AG09319 (cell line): ENCODE measurements at places on chromosomes 6 and 20.

- peak; percentile 73 for DNase-seq
Observed at GRCh38 chr20:40868551-40869217, 159.9 kb upstream of the TOP1 start.

- DNase-seq, result no peak
Observed at GRCh38 chr6:170367241-170367640, 60.7 kb downstream of the FAM120B start.

GRCh38 chr6:134046054-134046453 is 6.4 kb downstream of the SLC2A12 start:
- no peak for DNase-seq

DNA sequence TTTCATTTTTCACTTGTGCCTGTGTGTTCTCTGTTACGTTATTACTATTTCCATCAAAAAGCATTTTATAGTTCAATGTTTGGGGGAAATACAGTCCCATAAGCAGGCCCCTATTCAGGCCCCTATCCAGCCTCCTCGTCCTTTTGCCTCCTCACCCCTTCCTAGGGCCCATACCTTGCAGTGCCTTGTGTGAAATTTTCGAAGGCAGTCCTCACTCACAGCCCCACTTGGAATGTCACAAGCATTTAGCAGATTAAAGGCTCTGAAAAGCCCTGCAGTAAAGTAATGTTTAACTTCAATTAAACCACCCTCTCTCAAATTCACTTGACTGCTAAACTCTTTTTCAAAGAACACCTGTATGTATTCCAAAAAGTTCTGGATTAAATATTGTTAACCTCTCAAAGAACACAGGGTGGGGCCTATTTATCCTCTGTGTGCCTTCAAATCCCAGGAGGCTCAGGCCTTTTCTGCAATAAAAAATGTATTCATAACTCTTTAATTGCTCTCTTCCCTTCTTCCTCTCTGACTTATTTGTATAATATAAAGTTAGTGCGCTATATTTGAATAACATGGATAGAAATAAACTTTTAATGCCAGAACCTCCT is 202.5 kb downstream of the FOXA2 start:
- DNase-seq, result no peak

GRCh38 chr6:89348372-89348771 is 4.2 kb downstream of the UBE2J1 start:
- no peak for DNase-seq

GRCh38 chr6:104771258-104771832 is 88.4 kb downstream of the HACE1 start:
- DNase-seq, result no peak

DNA sequence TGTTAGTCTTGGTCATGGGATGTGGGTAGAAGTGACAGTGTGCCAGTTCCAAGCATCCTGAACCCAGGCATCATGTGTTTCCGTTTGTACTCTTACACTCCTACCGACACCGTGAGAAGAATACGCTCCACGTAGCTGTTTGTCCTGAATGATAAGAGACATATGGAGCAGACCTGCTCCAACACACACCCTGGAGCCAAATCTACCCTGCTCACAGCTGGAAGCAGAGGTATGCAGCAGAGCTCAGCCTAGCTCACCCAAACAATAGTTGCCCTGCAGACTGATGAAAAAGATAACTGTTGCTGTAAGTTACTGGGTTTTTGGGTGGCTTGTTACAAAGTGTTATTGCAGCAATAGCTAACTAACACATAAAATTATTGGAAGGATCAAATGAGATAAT is 14.3 kb upstream of the PDSS2 start:
- no peak for DNase-seq

DNA sequence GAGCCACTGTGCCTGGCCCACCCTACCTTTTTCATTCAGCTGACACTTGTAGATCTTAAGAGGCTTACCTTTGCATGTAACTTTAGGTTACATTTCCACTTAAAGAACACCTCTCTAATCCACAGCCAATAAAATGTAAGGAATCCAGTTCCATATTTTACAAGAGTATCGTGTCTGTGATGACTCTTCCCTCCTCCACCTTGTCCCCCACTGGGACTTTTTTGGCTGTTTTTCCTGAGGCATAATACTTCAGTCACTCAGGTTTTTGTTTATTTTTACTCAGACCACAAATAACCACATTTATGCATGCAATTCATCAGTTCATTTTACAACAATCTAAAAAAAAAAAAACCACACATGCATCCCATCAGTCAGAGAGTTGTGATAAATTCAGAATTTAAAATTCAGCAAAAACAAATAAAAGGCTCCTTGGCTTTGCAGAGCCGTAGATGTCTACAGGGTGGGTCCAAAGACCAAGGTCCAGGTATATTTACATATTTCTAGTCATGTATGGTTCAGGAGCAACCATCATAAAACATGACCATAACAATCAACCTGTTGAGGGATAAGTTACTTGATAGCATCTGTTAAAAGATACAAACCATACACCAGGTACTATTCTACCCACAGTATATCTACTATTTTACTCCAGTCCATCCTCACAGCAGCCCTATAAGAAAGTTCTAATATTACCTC is 9.9 kb downstream of the ATXN1 start:
- no peak for DNase-seq

DNA sequence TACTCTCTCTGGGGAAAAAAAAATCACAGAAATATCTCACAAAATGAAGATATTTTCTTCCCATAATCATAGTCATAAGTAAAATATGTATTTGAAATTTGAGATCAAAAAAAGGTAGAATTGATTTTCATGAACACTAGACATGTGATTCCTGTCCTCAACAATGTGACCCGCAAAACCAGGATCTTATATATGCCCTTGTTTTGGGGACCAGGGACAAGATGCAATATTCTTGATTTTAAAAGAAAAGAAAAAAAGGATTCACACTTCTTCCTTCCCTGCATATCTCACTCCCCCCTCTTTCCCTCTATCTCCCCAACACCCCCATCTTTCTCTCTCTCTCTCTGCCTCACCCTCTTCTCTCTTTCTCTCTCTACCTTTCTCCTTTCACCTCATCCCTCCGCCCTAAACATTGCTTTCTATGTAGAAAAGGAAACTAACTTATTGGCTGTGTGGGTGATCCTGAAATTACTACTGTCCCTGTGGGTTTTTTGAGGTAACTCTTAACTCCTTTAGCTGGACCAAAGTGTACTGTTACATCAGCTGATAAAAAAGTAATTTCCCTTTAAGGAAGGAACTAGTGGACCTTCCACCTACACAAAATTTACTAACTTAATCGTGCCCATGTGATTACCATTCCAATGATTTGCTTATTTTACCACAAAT is 85.6 kb downstream of the AIG1 start:
- DNase-seq, result no peak

GRCh38 chr6:56311533-56312448 is 64.4 kb upstream of the COL21A1 start:
- DNase-seq, result no peak

GRCh38 chr6:97977084-97977483 is 694.1 kb upstream of the MMS22L start:
- no peak for DNase-seq

GRCh38 chr6:82057846-82058554 is 189.5 kb downstream of the IBTK start:
- peak; percentile 35 for DNase-seq

- no peak for DNase-seq
Observed at GRCh38 chr6:23077772-23078171, 508.4 kb downstream of the HDGFL1 start.

- DNase-seq, result no peak
Observed at GRCh38 chr6:47665112-47665511, 33.3 kb upstream of the ADGRF4 start.

- DNase-seq, result no peak
Observed at GRCh38 chr20:45782890-45783289, 8.8 kb downstream of the WFDC3 start.

- no peak for DNase-seq
Observed at GRCh38 chr6:43009124-43009523, 4.6 kb downstream of the MEA1 start.

GRCh38 chr6:32840604-32841246 is 2.2 kb upstream of the TAP2 start:
- no peak for DNase-seq

DNA sequence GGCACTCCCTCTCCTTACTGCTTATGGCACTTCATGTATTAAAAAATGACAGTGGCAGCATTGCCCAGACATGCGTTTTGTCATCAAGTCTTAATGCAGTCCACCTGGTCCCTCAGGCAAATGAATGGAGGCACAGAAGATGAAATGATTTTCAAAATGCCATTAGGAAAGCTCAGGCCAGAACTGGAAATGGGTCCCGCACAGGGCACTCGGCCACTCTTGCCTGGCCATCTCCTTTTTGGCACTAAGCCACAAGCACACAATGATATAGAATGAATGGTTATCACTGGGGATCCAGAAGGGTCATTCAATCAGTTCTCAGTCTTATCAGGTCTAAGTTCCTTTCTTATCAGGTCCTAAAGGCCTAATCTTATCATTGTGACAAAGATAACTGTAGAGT is 15.6 kb downstream of the MAS1 start:
- DNase-seq, result no peak

- no peak for DNase-seq
Observed at GRCh38 chr20:4435671-4436455, 285.8 kb upstream of the PRND start.

DNA sequence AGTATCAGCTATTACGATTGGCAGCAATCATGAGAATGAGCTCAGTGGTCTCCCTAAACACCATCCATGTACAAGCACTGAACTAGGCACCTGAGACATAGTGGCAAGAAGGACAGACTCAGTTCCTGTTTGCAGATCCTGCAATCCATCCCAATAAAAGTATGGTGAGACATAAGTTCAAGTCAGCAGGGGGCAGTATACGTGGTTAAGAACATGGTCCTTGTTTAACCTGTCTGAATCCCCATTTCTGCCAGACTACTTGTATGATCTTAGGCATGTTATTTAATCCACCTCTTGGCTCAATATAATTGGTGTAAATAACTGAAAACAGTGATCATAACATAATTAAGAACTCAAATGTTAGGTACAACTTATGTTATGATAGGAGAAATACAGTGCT is 33.2 kb upstream of the PNISR start:
- no peak for DNase-seq

DNA sequence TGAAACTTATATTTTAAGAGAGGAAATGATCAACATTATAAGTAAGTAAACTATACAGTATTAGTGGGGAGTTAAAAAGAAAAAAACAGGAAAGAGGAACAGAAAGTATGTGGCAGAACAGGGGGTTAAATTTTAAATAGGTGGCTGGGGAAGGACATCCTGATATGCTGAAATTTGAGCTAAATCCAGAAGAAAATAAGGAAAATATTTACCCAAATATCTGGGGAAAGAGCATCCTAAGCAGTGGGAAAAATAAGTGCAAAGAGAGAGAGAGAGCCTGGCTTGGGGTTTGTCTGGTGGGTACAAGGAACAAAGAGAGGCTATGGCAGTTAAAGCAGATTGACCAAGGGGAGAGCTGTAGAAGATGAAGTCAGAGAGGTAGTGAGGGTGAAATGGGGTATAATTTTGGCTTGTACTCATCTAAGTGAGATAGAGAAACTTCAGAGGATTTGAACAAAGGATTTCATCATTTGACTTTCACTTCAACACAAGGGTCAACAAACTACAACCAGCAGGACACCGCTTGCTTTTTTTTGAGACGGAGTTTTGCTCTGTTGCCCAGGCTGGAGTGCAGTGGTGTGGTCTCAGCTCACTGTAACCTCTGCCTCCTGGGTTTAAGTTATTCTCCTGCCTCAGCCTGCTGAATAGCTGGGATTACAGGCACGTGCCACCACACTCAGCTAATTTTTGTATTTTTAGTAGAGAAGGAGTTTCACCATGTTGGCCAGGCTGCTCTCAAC is 328.4 kb upstream of the CNR1 start:
- no peak for DNase-seq

DNA sequence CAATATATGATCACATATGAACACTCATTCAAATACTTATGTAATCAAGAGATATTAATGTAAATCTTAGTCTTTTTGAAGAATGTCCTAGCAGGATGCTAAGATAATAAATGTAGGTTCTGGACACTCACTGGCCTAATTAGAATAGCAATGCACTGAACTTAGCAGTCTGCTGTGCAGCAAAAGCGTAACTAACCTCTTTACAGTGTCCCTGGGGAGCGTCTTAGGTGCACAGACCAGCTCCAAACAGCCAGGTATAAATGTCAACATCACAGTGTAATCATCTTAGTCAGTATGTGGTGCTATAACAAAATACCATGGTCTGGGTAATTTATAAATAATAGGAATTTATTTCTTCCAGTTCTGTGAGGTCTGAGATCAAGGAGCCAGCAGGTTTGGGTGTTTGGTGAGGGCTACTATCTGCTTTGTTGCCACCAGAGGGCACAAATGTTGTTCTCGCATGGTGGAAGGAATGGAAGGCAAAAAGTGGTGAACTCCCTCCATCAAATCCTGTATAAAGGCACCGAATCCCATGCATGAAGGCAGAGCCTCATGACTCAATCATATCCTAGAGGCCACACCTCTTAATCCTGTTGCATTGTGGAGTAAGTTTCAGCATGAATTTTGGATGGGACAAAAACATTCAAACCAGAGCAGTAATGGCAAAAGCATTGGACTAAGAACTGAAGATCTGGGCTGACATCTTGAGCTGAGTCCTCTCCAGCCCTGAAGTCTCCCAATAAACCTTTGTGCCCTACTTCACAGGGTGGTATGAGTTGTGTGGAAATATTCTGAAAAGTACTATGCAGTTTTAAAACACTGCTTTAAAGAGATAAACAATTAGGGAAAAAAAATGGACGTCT is 41.8 kb upstream of the FOXO3 start:
- DNase-seq, result no peak

DNA sequence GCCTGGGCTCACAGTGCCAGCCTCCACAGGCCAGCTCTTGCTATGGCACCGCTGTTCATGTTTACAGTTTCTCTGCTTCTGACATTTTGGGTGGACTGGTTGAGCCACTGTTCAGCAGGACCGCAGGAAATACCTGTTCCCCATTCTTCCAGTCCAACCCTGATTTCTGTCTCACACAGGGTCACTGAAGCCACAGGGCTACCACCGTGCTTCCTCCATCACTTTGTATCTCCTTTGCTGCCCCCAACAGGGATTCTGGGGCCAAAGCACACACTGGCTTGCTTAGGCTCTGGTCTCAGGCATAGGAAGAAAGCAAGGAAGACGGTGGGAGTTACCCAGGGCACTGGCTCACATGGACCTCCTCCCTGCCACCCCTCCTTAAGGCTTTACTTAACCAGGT is 164.5 kb downstream of the UNC5CL start:
- no peak for DNase-seq

GRCh38 chr6:120775698-120776097 is 558.6 kb downstream of the TBC1D32 start:
- no peak for DNase-seq

DNA sequence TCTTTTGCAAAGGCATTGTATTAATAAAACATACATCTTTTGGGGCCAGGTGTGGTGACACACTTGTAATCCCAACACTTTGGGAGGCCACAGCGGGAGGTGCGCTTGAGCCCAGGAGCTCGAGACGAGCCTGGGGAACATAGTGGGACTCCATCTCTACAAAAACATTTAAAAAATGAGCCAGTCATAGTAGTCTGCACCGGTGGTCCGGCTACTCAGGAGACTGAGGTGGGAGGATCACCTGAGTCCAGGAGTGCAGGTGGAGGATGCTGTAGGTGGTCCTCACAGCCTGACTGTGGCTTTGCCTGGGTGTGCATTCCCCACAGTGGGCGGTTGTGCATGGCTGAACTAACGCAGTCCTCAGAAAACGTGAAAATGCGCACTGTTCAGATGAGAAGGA is 162.5 kb downstream of the DLL1 start:
- DNase-seq, result no peak
